ENCODE measurements at places on chromosomes 12 and 14.

DNA sequence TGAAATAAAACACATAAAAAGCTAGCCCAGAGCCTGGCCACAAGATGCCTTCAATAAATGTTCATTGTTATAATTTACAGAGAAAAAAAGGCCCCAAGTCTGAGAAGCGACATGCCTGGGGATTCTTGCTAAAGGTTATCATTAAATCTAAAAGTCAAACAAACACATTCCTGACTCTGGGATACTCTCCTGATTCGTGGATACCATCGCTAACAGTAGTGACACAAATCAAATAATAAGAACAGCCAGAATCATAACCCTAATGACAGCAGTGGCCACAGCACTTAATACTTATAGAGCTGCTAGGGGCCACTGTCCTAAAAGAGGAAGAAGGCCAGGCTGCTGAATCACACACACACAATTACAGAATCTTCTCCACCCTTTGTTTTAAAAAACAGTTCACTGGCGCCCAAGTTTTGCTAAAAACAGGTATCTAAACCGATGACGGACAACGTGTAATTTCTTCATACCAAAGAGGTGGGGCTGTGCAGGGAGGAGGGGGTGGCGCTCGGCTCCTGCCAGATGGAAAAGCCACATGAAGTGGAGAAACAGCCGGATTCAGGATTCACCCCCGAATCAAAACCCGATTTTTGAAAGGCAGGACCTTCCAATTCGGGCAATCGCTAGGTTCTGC, 1.2 kb downstream of the CLIP1 start:
- no peak for DNase-seq

- no peak for DNase-seq
Observed at GRCh38 chr12:119446459-119446858, 111.9 kb downstream of the CCDC60 start.

DNA sequence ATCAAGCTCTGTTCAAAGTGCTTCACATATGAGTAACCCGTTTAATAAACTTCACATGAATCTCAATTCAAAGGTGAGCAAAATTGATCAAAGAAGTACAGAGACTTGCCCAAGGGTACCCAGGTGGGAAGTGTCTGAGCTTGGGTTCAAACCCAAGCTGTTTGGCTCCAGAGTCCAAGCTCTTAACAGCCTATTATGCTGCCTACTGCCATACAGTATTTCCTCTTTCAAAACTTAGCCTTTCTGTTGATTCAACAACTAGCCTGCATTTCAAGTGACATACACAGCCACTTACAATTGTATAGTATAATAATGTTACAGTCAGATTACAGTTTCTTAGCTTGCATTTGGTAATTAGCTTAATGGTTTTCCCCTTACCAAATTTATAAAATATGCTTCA, 29.7 kb downstream of the FRMD6 start:
- no peak for DNase-seq

- DNase-seq = no peak
Observed at GRCh38 chr12:118098911-118099671, 4.7 kb downstream of the VSIG10 start.

- no peak for DNase-seq
Observed at GRCh38 chr12:90274407-90274806, 565.8 kb upstream of the ATP2B1 start.

- DNase-seq = no peak
Observed at GRCh38 chr14:51607711-51608110, 44.0 kb upstream of the FRMD6 start.

Measured in ecto neural progenitor cell (in vitro differentiated cells).